CD4-positive, alpha-beta T cell treated with Interleukin-2 at 100 ng/mL for 4 hours (primary cell): ENCODE measurements at places on chromosomes 1 and 21.

DNA sequence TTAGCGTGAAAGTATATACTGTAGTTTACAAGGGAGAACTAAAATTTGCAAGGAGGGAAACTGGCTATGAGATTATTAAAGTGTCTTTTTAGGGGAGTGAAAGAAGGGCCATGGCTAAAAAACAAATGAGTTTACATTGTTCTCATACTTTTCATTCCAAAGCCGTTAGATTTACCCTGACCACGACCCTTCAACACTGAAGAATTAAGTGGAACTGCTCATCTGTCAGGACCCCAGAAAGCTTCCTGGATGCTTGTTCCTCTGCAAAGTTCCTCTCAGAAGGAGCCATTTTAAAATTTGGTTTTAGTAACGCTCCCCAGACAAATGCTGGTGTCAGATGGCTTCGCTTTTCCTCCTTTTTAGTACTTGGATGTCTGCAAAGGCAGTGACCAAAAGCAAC, 82.7 kb upstream of the ZBTB18 start:
- no peak for DNase-seq

- DNase-seq: no peak
Observed at GRCh38 chr1:241834733-241835377, 13.1 kb upstream of the EXO1 start.

GRCh38 chr1:208531003-208531750, 287.0 kb upstream of the PLXNA2 start:
- DNase-seq: no peak

DNA sequence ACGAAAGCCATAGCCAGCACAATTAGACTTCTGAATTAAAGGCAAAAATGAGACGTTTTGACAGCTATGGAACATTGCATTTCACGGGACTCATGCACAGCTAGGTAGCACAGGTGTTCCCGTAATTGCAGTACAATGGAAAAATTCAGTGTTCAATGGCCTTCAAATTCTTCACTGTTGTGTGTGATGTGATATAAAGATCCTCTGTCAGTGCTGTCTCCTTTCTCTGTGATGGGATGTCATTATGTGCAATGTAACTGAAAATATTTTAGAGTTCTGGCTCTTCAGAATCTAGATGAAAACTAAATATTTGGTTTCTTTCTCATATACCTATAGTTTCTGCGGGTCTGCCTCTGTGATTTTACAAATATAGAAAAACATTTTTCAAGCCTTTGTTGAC, 1599.7 kb downstream of the MRPL39 start:
- DNase-seq: no peak

DNA sequence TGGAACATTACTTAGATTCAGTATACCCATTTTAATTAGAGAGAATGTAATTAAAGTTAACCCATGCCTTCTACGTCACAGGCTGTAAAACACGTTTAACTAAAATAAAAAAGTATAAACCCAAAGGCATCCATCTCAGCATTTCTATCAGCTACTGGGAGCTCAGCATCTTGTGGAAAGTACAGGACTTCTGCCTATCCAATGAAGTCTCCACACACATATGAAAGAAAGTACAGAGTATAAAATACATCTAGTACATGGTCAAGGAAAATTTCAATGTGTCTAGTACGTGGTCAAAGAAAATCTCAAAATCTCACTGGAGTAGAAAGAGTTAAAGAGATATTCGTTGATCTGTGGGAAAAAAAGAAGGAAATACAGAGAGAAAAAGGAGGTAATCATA, 141.4 kb upstream of the ZNHIT6 start:
- no peak for DNase-seq

DNA sequence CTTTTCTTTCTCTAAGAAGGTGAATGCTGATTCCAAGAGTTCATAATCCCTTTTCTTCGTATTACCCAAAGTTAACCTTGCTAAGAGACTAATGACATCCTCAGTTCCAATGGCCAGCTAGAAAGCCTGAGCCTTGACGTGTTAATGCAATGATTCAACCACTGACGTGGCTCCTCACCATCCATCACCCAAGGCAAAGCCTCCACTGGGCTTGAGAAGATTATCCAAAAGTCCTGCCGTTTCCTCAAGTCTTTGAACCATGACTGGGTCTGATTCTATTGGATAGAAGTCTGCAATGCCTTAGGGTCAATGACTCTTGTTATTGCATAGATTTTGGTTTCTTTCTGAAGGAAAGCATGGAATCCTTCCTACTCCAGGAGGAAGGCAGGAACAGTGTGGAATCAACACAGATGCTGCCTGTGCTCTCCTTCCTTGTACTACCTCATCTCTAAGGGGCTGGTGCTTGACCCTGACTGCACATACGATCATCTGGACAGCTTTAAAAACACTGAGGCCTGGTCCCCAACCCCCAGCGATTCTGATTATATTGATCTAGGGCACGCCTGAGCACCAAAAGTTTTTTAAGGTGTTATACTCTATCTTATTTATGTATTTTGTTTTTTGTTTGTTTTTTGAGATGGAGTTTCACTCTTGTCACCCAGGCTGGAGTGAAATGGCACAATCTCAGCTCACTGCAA, 69.3 kb upstream of the ANGPTL1 start:
- DNase-seq: no peak

DNA sequence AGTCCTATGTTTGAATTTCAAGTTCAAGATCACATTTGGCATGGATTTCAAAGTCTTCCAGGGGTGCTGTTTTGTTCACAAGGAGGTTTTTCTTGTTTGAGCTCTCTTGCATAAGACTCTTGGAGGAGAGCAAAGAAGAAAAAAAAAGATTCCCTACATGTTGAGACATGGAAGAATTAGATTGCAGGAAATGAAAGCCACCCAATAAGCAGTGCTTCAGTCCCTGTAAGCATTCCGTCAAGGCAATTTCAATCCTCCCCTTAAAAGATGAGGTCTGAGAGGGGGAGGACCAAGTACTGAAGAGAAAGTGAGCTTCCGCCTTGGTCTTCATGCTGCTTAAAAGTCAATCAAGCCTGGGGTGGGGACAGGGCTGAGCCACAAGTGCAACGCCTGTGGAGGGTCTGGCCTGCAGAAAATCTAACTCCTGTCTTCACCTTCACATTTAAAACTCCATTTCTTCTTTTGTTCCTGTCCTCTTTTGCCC, 50.2 kb downstream of the LPAR3 start:
- no peak for DNase-seq

DNA sequence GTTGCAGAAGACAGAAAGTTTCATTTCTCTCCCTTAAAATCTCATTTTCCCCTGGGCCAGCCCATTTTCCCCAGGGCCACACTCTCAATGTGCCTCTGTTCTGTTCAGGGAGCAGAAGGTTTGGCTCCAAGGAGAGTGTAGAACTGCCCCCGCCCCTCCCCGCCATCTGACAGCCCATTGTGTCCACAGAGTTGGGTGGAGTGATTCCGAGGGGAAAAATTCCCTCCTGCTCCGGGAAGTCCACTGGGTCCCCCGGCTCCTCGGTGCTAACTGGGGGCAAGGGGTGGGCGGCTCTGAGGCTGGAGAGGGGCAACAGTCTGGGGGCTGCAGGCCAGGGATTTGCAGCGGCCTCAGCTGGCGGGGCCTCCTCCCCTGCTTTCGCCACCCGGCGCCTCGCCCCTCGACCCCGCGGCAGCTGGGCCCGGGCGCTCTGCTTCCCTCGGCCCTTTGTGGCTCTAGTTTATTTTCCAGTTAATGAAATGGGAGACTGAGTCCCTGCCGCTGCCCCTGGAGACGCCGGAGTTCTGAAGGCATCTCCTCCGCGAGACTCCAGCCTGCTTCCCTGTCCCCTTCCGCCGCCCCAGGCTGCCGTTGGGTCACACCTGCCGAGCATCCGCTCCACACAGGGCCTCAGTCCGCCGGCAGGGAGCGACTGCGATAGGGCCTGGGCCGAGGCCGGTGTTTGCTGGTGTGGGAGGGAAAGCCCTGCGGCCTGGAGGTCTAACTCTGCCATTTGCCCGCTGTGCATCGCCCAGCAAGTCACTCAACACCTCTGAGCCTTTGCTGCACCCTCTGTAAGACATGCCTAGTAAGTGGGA, 14.7 kb upstream of the KIRREL1 start:
- no peak for DNase-seq

DNA sequence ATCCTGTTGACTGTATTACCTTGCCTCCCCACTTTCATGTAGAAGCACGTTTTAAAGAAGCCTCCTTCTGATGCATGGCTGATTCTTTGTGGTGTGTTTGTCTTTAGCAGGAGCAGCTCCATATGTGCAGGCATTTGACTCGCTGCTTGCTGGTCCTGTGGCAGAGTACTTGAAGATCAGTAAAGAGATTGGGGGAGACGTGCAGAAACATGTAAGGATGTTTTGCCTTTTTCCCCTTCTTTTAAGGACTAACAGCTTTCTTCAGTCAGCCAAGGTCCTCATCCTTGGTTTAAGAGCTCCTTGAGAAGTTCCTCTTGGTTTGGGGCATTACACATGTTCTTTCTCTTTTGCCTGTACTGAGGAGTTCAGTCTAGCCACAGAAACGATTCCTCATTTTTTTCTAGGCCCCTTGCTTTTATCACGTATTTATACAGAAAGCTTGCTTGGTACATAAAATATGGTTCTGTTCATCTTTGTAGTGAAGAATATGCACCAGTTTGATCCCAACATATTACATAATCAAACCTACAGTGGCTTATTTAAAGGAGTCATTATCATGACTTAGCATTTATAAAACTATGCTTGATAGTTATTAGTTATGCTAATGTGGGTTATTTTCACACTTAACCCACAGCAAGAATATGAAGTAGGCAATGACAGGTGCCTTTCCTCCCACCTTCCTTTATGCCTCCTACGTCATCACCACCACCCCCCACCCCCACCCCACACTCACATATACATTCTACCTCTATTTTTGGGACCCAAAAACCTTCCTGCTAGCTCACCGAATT, 19.6 kb downstream of the CAP1 start:
- no peak for DNase-seq

DNA sequence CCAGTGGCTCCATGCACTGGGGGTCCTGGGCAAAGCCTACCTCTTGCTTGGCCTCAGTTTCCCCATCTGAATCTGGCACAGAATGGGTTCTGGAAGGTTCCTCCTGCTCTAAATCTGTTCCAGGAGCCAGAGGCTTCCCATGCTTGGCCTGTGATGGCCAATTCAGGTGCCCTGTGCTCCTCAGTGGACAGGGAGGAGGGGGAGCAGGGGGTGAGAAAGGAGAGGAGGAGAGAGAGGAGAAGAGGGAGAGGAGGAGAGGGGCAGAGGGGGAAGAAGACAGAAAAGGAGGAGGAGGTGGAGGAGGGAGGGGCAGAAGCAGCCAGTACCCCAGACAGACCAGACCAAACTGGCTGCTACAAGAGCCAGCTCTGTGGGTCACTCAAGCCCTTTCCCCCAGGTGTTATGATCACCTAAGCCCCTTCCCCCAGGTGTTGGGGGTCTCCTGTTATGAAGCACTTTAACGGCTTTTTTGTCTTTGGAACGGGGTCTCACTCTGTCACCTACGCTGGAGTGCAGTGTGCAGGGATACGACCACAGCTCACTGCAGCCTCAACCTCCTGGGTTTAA, 43.7 kb downstream of the TRIM11 start:
- DNase-seq: no peak

- DNase-seq: no peak
Observed at GRCh38 chr1:79052829-79053449, 46.4 kb upstream of the ADGRL4 start.

GRCh38 chr21:33707846-33708245, 65.5 kb downstream of the ITSN1 start:
- no peak for DNase-seq

GRCh38 chr1:20275319-20275925, 15.3 kb upstream of the VWA5B1 start:
- DNase-seq: no peak

DNA sequence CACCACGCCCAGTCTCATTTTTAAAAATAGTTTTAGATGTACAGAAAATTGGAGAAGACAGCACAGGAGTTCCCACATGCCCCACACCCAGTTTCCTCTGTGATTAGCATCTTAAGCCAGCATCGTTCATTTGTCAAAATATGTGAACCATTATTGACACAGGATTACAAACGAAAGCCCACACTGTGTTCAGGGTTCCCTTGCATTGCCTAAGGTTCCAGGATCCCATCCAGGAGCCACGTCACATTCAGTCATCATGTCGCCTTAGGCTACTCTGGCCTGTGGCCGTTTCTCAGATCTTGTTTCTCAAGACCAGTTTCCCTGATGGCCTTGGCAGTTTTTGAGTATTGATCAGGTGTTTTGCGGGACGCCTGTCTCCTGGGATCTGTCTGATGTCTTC, 34.7 kb upstream of the TNFRSF1B start:
- no peak for DNase-seq

GRCh38 chr1:38243106-38243505, 196.5 kb upstream of the POU3F1 start:
- DNase-seq: no peak

DNA sequence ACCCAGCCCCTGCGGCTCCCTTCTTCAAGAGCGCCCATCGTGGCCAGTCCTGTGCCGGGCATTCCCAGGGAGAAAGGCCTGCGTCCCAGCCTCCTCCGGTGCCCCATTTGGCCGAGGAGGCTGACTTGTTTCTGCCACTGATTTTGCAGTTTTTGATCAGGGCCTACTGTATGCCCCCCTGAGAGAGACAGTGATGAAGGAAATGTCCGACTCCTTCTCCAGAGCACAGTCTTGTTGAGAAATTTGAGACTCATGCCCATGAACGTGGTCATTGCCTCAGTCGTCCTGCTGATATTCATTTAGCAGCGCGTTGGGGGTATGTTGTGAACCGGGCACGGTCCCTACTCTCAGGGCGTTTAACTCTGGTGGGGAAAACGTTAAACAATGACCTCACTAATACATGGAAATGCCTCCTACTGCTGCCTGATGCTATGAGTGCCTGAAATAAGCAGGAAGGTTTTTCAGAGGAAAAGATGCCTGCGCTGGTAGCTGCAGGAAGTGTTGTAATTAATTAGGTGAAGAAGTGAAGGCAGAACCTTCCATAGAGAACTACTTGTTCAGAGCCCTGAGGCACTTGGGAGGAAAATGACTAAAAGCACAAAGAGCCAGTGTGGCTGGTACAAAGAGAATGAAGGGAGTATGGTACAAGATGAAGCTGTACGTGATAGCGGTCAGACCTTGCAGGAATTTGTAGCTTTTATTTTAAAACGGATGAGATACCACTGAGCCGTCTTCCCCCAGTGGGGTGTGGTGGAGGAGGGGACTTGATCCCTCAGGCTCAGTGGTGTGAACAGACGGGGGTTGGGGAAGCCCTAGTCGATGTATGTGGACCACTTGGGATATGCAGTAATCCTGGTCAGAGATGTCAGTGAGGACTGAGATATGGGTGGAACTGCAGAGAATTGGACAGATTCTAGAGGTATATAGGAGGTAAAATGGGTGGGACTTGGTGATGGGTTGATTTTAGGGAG, 730 bp downstream of the ZCCHC17 start:
- no peak for DNase-seq

DNA sequence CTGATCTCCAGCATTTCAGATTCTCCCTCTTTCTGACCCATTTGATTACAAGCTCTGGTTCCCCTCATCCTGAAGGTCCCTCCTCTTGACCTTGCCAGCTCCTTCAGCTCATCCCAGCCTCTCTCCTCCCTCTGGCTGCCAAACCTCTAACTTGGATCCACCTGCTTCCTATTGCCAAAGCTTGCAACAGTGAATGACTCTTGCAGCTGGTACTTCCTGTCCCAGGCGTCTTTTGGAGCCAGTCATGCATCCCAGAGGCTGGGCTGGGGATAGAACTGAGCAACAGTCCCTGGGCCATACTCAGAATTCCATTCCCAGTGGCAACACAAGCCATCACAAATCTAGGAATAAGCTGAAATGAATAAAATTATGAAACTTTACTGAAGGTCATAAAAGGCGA, 27.7 kb upstream of the SPOCD1 start:
- DNase-seq: no peak

- DNase-seq: no peak
Observed at GRCh38 chr1:87786861-87787545, 458.3 kb downstream of the LMO4 start.
